ENCODE measurements at places on chromosomes 12 and 14.

GRCh38 chr14:26959972-26960660 lies 362.3 kb upstream of the NOVA1 start:
- no peak for DNase-seq

DNA sequence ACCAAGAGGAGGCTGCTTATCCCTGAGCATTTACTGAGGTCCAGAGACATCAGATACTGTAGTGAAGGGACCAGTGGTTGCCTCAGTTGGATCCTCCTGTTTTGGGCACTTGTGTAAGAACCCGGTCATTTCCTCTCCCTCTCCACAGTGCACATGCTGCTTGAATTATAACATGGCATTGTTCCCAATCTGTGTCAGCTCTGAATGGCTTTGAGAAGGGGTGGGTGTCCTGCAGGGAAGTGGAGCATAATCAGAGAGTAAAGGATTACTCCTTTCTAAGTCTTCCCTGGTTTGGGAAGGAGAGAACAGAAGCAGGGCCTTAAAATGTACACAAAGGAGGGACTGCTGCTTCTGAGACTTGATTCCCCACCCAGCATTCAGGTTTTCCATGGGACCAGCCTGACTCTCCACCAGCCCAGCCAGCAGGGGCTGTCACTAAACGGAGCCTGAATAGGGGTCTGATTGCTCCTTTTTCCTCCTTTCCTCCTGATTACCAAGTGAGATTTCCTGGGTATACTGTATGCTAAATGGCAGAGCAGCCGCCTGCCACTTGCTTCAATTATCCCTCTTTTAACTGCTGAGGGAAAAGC lies 78.4 kb downstream of the NRXN3 start:
- DNase-seq = no peak

DNA sequence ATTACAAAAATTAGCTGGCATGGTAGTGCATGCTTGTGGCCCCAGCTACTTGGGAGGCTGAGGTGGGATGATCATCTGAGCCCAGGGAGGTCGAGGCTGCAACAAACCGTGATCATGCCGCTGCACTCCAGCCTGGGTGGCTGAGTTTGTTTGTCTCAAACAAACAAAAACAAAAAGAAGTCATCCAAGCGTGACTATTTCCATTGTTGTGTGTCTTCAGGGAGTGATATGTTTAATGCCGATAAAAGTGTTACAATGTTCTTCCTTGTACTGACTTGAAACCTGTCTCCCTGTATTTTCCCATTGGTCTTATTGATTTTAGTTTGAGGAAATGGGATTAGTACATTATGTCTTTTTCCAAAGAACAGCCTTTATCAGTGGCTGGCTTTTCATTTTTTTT lies 75.6 kb upstream of the USP44 start:
- no peak for DNase-seq

DNA sequence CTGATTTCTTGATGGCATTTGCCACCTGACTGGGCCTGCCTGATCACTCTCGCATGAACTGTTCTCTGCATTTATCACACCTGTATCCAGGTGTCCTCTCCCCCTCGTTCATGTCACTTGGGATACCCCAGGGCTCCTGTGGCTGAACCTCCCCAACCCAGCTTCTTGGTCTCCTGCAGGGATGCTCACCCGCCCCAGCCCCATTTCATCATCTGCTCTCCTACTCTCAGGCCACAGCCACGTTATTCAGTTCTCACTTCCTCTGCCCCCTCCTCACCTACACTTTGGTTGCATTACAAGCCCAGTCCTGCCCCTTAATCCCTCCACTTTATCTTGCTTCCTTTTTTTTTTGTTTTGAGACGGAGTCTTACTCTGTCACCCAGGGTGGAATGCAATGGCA lies 35.5 kb downstream of the TMBIM6 start:
- DNase-seq = no peak

DNA sequence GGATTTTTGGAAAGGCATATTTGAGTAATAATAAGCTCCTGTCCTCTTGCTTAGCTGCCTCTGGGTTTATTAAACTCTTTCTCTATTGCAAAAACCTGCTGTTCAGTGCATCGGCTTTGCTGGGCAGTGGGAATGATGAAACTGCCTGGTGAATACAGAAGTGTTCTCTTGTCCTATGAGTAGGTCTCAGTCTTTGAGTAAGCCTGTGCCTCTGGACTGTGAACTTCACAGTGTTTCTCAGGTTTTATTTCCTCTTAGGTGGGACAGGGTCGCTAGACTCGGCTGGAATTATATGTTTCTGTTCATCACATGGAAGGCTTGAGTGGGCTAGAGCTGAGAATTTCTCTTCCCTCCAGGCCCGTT lies 46.4 kb downstream of the CRADD start:
- no peak for DNase-seq

Data from activated CD8-positive, alpha-beta memory T cell treated with anti-CD3 and anti-CD28 coated beads for 4 hours (primary cell).